ENCODE measurements at places on chromosomes 11 and 22. TPM values are rescaled to one million over a fixed set of nuclear protein-coding genes. Genes with fewer than 3 reads are reported as not detected.

CASP5 gene
- not detected for total RNA-seq

RFPL3 gene
- total RNA-seq = not detected

C22orf31 gene
- total RNA-seq = not detected

TRIM6 gene
- 2.0 TPM for total RNA-seq

C1QTNF4 gene
- 0.11 TPM for total RNA-seq

LIPT2 gene
- 3.0 TPM for total RNA-seq

GGTLC2 gene
- total RNA-seq = not detected

CRYBB3 gene
- total RNA-seq = not detected

WNT7B gene
- not detected for total RNA-seq

TMPRSS5 gene
- total RNA-seq = 0.07 TPM

SHISAL1 gene
- total RNA-seq = not detected

MS4A4A gene
- total RNA-seq = not detected

MS4A7 gene
- total RNA-seq = not detected

BATF2 gene
- 1.1 TPM for total RNA-seq

SYCE3 gene
- total RNA-seq = not detected

GAL3ST1 gene
- total RNA-seq = not detected

KDM4E gene
- not detected for total RNA-seq

Data from pulmonary artery endothelial cell (primary cell).